GM10248 (cell line): ENCODE measurements at places on chromosomes 4 and X.

- DNase-seq: no peak
These were observed 727.7 kb downstream of the DMD start for GRCh38 chrX:32483534-32484136.

- DNase-seq: peak; percentile 48
These were observed 45.2 kb upstream of the CLCN4 start for GRCh38 chrX:10111364-10112148.

DNA sequence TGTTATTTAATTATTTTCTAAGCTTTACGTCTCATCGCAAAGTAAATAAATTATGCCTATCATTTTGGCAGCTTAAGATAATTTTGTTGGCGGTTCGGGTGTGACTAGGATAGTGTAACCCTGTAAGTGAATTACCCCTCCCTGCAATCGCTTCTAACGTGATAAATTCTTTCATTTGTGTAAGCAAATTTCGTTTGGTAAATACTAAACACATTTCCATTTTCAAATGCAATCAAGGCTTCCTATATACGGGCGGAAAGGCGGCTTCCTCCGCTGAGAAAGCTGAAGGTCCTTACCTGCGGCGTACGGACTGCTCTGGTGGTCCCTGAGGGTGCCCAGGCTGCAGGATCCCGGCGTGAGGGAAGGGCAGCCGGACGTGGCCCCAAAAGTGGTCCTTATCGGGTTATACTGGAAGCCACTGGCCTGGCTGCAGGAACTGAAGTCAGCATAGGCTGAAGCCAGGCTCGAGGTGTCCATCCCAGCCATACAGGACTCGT lies 403 bp downstream of the PHOX2B start:
- no peak for DNase-seq

DNA sequence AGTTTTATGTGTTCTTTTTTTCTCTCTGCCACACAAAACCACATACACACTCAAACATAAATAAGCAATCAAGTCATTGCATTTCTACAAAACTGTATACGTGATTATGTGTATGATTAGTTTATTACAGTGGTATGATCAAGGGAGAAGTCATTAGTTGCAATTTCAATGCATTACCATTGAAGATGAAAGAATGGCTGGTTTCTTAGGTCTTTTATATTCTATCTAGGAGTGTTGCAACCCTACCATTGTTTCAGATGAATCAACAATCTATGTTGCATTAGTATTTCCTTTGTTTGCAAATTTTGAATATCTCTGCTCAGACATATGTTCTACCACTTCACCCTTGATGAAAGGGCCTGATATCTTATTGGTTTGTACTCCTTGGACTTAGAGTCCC lies 6.8 kb downstream of the ANXA3 start:
- DNase-seq: no peak

GRCh38 chr4:150145090-150145945 lies 67.1 kb downstream of the DCLK2 start:
- no peak for DNase-seq

- no peak for DNase-seq
These were observed 138.9 kb upstream of the INPP4B start for GRCh38 chr4:142984871-142985585.

DNA sequence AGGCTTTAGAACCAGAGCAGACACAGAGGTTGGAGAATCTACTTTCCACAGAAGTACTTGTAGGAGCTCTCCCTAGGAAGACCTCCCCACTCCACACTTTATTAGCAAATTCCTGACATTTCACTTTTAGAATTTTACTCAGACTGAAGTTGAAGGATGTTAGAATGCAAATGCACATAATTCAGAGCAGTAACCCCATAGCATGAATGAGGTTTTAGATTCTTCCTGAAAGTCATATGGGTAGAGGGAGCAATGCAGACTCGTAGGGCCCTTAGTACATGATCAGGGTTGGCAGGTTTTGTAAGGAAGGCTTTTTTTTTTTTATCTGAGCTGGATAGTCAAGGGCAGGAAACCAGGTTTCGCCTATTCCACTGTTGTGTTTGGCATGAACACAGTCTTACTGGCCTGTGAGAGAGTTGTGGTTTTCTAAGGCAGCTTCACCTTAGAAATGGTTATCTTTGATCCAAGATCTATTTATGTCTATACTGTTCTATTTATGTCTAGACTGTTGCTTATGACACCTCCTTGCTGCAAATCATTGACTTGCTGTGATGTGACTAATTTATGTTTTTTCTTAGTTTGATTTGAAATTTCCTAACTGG lies 48.9 kb downstream of the SPATA18 start:
- DNase-seq: no peak

GRCh38 chr4:168124008-168124641 lies 31.8 kb downstream of the ANXA10 start:
- DNase-seq: no peak

DNA sequence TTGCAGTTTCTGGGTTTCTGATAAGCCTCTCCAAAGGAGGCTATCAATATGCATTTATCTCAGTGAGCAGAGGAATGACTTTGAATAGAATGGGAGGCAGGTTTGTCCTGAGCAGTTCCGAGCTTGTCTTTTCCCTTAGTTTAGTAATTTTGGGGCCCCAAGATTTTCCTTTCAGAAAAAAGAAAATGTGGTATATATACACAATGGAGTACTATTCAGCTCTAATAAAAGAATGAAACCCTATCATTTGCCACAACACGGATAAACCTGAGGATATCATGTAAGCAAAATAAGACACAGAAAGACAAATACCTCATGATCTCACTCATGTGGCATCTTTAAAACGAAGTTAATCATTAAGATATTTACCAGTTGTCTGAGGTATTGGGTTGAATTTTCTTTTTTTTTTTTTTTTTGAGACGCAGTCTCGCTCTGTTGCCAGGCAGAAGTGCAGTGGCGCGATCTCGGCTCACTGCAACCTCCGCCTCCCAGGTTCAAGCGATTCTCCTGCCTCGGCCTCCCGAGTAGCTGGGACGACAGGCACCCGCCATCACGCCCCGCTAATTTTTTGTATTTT lies 540 bp downstream of the ZNF721 start:
- no peak for DNase-seq

DNA sequence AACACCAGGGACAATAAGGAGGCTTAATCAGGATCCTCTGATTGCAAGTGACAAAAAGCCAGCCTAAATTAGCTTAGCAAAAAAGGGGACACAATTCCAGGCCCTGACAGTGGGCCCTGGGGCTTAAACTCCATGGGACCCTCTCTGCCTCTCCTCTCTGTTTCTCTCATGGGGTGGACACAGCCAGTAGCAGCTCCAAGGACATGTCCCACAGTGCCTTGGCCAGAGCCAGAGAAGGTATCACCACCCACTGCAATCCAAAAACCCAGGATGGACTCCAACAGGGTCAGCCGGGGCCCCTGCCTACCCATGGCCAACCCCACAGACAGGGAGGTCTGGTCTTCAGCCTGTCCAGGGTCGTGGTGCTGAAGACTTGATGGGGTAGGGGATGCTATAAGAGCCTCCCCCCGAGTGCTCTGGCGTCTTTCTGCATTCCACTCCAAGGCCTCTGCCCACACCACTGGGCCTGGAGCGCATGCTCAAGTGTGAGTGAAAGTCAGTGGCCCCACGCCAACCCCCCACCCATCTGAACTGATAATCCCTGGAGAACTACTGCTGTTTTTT lies 19.7 kb upstream of the PPP2R2C start:
- no peak for DNase-seq

- no peak for DNase-seq
These were observed 218.1 kb upstream of the GK2 start for GRCh38 chr4:79626101-79626500.

DNA sequence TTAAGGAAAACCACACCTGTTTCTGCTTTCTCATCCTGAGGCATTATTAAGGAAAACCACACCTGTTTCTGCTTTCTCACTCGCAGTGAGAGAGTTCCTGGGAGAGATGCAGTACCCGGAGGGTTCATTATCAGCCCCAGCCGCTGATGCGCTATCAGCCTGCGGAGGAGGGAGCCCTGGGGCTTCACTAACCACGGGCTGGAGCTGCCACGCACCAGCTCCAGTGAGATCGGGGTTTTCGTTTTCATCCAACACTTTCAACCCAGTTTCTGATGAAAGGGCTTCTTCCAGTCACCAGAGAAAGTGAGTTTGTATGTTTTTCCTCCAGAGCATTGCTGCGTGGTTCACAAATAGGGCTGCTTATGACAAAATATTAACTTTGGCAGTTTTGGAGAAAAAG lies 93.2 kb upstream of the PRKX start:
- DNase-seq: no peak

- DNase-seq: no peak
These were observed 4.5 kb downstream of the HHIP start for GRCh38 chr4:144650311-144651005.

GRCh38 chr4:145453163-145453520 lies 28.5 kb upstream of the SMAD1 start:
- no peak for DNase-seq

GRCh38 chr4:104493081-104493831 lies 1.4 kb downstream of the CXXC4 start:
- no peak for DNase-seq

DNA sequence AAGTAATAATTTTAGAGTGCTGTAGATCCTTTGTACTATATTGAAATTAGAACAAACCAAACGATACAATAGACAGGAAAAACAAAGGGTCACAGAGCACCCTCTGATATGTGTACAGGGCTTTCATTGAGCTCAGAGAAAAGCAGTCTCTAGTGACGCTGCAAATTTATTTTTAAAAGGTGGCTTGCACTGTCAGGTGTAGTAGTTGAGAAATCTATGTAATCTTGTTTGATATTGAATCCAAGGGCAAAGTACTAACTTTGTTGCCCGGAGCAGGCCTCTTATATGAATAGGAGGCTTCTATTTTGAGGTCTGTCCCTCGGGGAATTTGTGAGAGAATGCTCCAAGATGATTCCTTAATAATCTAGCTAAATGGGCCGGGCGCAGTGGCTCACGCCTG lies 1755.5 kb downstream of the PCDH7 start:
- DNase-seq: no peak

GRCh38 chrX:110201799-110202198 lies 116.1 kb downstream of the AMMECR1 start:
- DNase-seq: no peak

DNA sequence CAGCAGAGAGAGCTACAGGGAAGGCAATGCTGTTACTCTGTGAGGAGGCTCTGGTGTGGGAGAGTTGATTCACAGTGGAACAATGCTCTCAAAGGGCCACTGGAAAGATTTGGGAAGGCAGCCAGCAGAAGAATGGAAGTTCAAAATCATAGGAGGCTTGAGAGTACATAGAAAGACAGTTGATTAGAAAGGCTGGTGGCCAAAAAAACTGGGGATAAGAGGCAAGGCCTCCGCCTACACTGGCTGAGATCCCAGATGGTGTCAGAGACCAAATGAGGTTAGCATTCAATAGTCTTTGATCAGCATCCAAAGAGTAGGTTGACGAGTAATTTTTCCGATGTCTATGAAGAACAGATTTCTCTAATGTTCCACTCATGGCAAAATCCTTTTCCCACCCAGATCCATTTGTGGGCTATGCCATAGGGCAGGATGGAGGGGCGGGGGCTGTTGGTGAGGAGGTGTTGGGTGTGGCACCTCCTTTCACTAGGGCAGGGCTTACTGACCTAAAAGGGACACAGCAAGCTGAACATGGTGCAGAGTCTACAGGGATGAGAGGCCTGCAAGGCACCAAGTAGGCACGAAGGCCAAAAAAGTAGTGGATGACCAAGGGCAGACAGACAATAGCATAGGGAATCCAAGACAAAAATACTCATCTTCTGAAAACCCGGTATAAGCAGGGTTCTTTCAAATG lies 15.1 kb downstream of the TEC start:
- DNase-seq: no peak

GRCh38 chr4:153335665-153336064 lies 8.8 kb upstream of the MND1 start:
- DNase-seq: no peak

DNA sequence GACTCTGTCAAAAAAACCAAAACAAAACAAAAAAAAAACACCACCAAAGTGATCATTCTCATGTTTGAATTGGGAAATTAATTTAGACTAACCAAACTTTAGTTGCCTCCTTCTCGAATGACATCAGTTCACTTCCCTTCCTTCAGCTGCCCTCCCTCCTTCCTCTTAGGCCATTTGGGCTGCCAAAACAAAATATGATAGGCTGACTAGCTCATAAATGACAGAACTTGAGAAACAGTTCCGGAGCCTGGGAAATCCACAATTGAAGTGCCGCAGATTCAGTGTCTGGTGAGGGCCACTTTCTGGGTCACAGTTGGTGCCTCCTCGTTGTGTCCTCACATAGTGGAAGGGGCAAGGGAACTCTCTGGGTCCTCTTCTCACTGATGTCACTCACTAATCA lies 16.1 kb upstream of the WAS start:
- no peak for DNase-seq

GRCh38 chr4:6337331-6337935 lies 67.8 kb downstream of the WFS1 start:
- DNase-seq: no peak

DNA sequence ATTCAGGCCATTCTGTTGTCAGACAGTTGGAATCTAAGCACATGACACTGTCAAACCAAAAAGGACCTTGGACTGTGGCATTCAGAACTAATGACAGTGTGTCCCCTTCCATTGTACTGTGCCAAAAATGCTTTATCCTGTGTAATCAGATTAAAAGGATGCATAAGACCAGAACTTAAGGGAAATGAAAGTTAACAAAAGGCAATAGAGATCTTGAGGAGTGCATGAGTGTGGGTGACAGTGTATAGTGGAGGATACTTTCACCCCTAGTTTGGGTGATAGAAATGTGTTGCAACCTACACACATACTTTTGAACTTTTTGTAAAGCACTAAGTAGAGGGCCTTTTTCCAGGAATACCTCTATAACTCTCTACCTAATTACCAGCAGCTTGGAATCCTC lies 4.5 kb downstream of the CYSLTR1 start:
- no peak for DNase-seq

DNA sequence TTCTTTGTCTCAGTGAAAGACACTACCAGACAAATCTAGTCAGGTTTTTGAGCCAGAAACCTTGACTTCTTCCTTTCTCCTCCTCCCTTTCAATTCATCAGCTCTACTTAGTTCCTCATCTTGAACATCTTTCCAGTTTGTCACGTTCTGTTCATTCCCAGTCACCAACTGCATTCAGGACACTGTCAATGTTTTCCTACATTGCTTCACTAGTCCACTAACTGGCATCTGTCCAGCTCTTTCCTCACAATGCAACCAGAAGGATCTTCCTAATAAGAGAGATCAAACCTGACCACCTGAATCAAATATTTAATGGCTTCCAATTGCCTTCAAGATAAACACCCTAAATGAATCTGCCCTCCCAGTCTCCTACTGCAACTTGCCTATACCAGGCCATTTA lies 52.5 kb downstream of the SYNPO2 start:
- DNase-seq: no peak

GRCh38 chr4:7442574-7443162 lies 7.9 kb upstream of the PSAPL1 start:
- DNase-seq: no peak

GRCh38 chr4:35102066-35102465 lies 1142.2 kb downstream of the ARAP2 start:
- no peak for DNase-seq

- no peak for DNase-seq
These were observed 258.5 kb downstream of the PABPC4L start for GRCh38 chr4:133943081-133943480.

- DNase-seq: no peak
These were observed 955.2 kb downstream of the FSTL5 start for GRCh38 chr4:161208564-161208963.
